Lung microvascular endothelial cell (primary cell): ENCODE measurements at places on chromosomes 5 and 9. TPM values are rescaled to one million over a fixed set of nuclear protein-coding genes. Genes with fewer than 3 reads are reported as not detected.

- no peak for DNase-seq
These were observed 210.8 kb downstream of the FGF10 start for GRCh38 chr5:44178414-44178813.

GRCh38 chr9:88628811-88629210 lies 93.8 kb downstream of the NXNL2 start:
- no peak for DNase-seq

DNA sequence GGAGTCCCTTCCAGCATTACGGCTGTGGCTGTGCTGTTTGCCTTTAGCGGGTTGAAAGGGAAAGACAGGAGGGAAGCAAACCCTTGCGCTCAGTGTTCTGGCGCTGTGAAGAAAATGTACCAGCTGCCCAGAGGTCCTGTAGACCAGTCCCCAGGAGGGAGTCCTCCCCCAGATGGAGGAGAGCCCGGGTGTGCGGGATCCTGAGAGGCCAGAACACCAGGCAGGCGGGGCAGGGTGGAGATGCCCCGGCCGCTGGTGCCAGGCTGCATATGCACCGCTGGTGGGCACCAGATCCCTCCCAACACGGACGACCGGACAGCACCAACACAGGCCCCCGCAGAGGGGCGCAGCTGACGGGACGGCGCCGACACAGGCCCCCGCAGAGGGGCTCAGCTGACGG lies 37.2 kb upstream of the SLC9A3 start:
- no peak for DNase-seq

GRCh38 chr9:92655896-92656536 lies 13.9 kb downstream of the IPPK start:
- no peak for DNase-seq

DNA sequence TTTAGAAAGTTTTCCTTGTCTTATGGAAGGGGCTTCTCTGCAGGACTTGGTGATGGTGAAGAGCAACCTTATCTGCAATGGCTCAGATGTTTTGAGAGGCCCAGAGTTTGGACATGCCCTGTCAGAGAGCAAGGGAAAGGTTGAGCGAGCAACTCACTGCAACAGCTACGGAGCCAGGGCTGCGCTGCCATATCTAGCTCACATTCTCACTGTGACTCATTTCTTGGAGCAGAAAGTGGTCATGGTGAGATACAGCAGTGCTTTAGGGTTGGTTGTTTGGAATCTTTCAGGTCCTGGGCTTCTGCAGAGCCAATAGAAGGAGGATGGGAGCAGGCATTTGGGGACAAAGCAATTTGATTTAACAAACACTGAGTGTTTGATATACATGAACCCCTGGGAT lies 12.3 kb downstream of the GLRA1 start:
- no peak for DNase-seq

GRCh38 chr9:109993250-109993978 lies 213.4 kb downstream of the PALM2AKAP2 start:
- no peak for DNase-seq

- peak; percentile 49 for DNase-seq
These were observed 13.3 kb upstream of the GADD45G start for GRCh38 chr9:89591274-89592212.

DNA sequence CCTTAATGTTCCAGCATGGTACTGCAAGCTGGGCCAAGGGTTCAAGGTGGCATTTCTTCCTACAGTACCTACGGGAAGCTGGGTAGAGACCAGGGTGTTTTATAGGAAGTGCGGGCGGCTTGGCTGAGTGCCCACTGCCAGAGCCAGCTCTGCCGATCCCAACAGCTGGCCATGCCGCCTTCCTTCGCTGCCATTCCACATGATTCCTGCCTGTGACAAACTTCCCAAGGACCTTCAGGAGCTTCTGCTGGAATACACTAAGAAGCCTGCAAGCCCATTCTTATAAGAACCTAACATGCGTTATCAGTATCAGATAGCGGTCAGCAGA lies 22.0 kb downstream of the MYO10 start:
- DNase-seq = no peak

DNA sequence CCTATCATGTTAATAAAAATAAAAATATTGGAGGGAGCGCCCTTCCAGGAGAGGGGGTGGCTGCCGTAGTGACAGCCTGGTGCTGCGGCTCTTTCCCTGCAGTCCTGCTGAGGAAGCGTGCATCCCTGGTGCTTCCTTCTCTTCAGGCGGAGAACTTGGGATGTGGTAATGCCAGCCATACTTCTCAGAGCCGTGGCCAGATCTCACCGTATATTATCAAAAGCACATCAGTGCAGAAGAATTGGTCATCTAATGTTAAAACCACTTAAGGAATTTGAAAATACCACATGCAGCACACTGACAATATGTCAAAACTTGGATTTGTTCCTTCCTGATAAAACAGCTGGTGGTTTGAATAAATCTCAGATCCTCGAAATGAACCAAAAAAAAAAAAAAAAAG lies 17.7 kb downstream of the C9orf40 start:
- DNase-seq = no peak

GRCh38 chr5:107300721-107301327 lies 369.9 kb downstream of the EFNA5 start:
- DNase-seq = no peak

DNA sequence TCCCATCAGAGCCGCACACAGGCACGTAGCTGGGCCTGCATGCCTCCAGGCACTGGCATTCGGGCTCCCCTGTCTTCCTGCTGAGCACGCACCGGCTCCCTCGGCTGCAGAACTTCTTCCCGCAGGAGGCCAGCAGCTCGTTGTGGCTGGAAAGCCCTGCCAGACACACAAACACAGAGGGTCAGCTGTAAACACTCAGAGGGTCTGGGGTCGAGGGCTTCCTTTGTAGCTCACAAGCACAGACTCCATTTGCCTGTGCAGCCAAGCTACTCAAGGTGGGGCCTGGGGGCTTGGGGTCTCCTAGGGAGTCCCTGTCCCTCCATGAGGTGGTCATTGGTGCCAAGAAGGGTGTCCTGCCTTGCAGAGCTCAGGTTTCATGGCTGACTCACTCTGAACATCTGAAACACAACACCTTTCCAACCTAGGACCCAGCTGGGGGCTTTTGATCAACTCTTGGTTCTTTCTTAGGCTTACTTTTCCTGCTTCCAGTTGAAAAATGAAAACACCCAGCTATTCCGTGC lies 211.4 kb downstream of the FSTL4 start:
- DNase-seq = no peak

DNA sequence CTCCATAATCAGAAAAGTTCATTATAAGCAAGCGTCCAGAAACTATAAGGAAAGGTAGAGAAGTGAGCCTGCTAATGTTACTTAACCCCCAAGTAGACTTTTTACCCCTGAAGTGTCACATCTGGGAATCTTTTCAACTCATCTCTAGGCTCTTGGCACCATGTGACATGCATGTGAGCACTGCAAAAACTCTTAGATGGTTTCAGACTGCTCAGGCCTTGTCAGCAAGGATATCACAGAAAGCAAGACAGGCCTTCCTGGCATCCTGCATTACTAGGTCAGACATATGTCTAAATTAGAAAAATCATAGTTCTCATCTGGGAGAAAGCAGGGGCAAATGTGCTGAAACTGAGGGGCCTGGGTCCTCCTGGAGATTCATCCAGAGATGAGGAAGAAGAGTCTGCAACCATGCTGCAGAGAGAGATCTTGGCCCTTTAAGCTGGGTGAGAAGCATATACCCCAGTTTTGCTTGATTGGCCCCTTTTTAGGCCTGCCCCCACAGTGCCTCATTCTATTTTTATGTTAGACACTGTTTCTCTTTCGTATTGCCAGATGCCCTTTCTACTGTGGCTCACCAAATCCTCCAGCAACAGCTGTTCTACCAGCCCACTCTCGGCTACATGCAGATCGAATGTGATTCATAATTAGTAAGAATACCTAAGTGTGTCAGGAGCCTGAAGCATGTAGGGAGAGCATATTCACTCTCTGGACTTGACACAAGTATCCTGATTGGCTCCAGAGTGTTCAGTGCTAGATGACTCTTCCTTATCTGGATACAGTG lies 19.0 kb downstream of the TMEM8B start:
- DNase-seq = no peak

DNA sequence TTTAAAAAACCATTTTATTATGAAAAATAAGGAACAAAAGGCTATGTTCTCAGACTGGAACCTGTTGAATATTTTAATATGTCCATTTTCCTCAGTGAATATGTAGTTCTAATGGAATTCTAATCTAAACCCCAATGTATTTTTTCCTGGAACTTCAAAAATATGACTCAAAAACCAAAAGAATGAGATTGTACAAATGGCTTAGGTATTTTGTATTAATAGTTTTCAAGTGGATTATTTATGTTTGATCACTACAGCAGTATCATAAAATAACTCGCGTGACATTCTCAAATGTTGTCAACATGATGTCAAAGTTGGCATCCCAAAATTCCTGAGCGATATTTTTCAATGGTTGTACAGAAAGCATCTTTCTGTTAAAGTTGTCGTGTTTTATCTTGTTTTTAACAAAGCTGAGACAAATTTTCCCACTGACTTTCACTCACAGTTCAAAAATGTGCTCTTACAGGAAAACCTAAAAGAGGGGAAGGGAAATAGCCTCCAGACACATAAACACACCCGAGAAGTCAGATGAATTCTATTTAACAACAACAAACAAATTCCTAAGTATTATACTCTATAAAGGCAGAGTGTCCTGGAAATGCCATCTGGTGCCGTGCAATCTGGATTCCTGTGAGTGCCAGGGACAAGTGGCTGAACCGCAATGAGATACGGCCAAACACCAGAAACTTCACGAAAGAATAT lies 68.1 kb upstream of the TAS2R1 start:
- DNase-seq = no peak

DNA sequence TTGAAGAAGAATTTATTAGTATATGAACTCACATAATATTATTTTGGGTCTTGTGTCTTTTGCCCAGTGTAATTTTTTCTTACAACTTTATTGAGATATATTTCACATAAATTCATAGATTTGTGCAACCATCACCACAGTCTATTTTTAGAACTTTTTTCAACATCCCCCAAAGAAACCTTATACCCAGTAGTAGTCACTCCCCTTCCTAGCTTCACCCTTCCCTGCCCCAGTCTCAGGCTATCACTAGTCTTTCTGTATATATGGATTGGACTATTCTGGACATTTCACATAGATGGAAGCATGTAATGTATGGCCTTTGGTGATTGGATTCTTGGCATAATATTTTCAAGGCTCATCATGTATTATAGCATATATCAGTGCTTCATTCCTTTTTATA lies 67.8 kb downstream of the MAN2A1 start:
- no peak for DNase-seq

GRCh38 chr5:77643654-77644370 lies 5.3 kb upstream of the OTP start:
- DNase-seq = no peak

DNA sequence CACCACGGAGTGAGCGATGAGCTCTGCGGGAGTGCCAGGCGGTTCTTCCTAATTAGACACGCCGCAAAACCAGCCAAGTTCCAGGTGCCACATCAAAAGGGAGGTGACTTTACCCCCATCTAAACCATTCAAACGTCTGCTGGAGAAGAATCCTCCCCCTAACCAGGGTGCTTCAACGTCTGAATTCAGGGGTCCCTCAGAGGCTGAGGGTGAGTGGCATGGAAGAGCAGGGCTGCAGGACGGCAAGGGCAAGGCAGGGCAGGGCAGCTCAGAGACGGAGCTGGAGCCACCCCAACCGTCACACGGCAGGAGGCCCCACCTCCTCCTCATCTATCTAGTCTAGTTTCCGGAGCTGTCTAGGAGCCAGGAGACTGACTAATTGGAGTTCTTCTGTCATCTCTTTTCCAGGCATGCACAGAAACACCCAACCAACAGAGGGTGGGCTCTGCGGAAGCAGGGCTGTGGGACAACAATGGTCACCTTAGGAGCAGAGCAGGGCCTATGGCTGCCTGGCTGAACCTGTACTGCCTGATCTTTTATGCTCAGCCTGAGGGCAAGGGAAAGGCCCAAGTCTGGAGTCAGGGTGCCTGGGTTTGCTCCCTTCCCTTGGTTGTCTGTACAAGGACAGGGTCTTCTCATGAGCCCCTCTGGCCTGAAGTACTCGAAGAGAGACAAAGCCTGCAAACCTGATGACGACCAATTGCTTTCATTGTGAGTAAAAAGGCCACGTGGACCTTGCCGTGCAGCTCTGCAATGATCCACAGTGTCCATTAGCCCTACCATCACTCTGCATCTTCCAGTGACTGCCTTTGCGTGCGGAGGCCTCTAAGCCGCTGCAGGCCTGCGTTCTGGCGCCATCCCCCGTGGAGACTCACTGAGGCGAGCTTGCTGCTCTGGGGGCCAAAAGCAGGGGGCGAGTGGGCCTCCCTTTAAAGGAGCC lies 81.0 kb upstream of the SLC25A51 start:
- peak; percentile 78 for DNase-seq

- no peak for DNase-seq
These were observed 182.7 kb downstream of the SMC2 start for GRCh38 chr9:104276709-104277245.

DDX4 gene
- total RNA-seq = not detected in 2 replicates

TAF11L8 gene
- total RNA-seq = not detected in 2 replicates

GABRA6 gene
- under 0.01 TPM in 1 of 2 replicates, not detected in the other for total RNA-seq

PCDHGA5 gene
- total RNA-seq = 0.44 and 0.60 TPM in 2 replicates

LRRC70 gene
- 38.6 and 81.5 TPM in 2 replicates for total RNA-seq
